NCI-H2081 treated with DMSO at 0.1 percent for 48 hours (cell line): ENCODE measurements at places on chromosomes 16 and 17.

- DNase-seq: no peak
Observed at GRCh38 chr17:32520104-32520701, 33.4 kb downstream of the CDK5R1 start.

DNA sequence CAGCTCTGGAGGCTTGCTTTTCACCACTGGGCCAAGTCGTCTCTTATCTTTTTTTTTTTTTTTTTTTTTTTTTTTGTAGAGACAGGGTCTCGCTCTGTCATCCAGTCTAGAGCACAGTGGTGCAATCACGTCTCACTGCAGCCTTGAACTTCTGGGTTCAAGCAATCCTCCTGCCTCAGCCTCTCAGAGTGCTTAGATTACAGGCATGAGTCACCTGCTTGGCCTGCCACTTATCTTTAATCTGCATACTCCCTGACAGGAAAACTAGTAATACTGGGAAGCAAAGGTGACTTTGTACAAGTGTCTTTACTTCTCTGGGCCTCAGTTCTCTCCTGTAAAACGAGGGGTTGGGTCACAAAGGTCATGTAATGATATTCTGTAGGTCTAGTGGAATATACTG lies 15.0 kb downstream of the NTN1 start:
- no peak for DNase-seq

DNA sequence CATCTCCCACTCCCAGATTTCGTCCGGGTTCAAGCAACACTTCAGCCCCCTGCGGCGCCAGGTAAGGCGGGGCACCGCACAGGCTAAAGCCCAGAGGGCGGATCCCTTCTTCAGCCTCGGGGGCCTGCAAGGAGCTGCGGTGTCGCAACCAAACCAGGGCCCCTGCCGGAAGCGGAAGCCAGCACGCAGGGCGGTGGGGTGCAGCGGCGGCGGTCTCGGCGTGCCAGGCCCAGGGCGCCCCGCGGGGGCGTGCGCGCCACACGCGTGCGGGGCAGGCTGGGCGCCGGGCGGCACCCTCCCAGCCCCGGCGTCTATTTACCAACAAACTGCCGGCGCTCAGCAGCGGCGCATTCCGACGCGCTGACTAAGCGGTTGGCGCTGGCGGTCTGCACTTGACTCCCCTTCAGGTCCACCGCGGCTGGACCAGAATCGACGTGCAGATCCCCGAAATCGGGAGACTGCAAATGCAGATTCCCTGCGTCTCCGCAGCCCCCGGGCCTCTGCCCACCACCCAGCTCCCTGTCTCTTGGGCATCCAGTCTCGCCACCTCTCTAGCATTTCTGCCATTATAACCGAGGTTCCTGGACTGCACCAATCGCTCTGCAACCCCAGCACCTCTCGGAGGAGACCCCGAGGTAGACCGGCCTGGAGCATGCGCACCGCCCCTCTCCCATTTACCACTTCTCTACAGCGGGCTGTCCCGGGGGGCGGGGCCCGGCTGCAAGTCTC lies 421 bp upstream of the DLX4 start:
- no peak for DNase-seq

GRCh38 chr17:9509236-9509816 lies 66.3 kb downstream of the STX8 start:
- no peak for DNase-seq

GRCh38 chr16:19979638-19980037 lies 94.1 kb downstream of the GPR139 start:
- no peak for DNase-seq

DNA sequence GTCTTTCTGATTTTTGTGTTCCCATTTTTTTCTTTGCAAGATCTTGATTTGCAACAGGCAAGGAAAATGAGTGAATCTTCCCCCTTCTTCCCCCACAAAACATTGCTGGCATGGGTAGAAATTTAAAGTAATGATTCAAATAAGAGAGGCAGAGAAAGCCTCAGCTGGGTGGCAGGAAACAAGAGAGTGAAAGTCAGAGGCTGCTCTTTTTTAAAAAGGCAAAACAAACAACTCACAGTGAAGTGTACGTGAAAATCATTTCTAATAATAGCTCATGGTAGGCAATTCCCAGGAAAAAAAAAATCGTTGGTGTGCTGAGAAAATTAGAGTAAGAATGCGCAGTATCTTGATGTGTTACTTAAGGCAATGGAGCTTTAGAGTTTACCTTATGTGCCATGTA lies 229.5 kb downstream of the FTO start:
- DNase-seq: no peak

DNA sequence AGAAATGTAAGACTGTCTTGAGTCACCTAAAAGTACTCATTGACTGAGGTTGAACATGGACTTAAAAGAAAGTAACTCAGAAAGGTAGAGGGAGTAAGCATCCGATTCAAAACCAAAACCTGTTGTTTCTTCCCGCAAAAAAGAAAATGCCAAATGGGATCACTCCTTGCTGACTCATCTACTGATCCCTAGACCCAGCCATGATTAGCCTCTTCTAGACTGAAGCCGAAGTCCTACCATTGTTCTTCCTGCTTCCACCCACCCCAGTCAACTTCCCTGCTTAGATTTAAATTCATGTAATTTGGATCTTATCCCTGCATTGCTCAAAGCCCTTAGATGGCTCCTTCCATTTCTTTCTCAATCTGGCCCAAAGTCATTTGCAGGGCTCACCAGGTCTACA lies 760.5 kb upstream of the SOX9 start:
- no peak for DNase-seq

DNA sequence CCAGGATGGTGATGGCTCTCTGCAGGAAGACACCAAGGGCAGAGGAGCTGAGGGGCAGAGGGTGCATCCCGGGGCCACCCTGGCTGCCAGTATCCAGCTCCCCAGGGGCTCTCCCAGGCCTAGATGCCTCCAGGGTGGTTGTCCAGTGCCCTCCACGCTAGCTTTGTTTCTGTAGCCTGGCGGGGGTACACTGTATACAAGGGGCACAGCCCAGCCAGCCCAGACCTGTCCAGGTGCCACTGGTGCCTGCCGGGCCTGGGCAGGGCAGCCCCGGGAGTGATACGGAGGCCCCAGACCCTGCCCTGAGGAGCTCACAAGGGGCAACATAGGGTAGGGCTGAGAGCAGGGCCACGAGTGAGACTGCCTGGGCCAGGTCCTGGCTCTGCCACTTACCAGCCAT lies 14.6 kb upstream of the TRPV3 start:
- DNase-seq: no peak

GRCh38 chr17:17355426-17355825 lies 52.3 kb downstream of the NT5M start:
- no peak for DNase-seq

DNA sequence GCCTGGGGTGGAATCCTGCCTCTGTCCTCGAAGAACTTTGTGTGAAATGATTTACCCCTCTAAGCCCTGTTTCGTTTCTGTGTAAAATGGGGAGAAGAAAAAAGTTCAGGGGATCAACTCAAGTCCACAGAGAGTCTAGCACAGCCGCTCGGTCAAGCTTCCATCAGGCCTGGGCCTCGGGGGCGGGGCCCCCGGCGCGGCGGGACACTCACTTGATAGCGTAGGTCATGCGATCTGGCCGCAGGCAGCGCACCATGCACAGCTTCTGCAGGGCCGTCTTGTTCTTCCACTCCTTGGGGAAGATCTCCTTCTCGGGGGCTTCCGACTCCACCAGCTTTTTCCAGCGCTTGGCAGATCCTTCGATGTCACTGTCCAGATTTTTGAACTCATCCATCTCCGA lies 65.9 kb downstream of the PGS1 start:
- no peak for DNase-seq
